ENCODE measurements at places on chromosomes 7 and 10.
A peak's percentile ranks its signal among the peaks of the same experiment; 100 is the strongest.

- DNase-seq: no peak
Measured at GRCh38 chr7:67547183-67547907, 550.7 kb downstream of the TYW1 start.

DNA sequence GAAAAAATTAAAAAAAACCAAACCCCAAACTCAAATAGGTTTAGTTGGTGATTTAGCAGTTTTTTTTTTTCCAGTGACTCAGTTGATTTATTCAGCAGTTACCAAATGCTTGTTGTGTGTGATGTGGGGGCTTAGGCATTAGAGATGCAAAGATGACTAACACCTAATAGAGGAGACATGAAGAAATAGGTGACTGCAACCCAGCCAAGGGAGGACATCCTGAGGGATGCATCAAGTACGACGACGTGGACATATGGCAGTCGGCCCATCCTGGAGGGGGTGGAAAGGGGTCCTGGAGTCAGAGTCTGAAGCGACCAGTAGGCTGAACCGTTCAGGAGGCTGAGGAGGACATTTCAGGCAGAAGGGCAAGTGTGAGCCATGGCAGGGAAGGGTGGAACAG lies 35.5 kb downstream of the LRMDA start:
- no peak for DNase-seq

GRCh38 chr10:88526501-88527105 lies 56.5 kb downstream of the RNLS start:
- no peak for DNase-seq

DNA sequence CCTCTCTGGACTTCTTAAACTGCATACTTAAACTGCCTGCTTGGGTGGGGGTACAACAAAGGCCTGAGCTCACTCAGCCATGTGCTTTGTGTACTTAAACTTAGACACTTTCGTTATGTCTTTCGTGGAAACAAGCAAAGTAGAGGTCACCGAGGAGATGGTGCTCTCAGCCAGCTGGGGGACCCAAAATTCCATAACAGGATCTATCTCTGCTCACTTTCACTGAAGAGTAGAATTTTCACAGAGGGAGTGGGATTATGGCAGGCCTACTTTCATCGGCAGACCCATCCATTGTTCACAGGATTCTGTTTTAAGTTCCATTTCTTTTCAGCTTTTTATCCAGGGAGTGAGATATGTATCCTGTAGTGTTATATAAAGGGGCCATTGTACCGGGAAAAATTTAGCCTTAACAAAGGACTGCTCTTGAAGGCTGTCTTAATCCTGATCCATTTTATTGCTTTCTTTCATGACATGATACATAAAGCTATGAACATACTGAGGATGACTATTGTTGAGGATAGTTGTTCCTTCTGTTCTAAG lies 370.0 kb upstream of the GHITM start:
- no peak for DNase-seq

GRCh38 chr10:75647675-75648074 lies 216.3 kb downstream of the LRMDA start:
- DNase-seq: no peak

GRCh38 chr7:1557006-1557405 lies 1.0 kb upstream of the TMEM184A start:
- no peak for DNase-seq

- DNase-seq: no peak
Measured at GRCh38 chr7:25567430-25567829, 339.1 kb upstream of the NPVF start.

- no peak for DNase-seq
Measured at GRCh38 chr7:19754521-19755116, 18.8 kb downstream of the TMEM196 start.

GRCh38 chr7:86158111-86158510 lies 485.6 kb upstream of the GRM3 start:
- no peak for DNase-seq

GRCh38 chr10:43380610-43381222 lies 9.3 kb downstream of the FXYD4 start:
- DNase-seq: no peak

DNA sequence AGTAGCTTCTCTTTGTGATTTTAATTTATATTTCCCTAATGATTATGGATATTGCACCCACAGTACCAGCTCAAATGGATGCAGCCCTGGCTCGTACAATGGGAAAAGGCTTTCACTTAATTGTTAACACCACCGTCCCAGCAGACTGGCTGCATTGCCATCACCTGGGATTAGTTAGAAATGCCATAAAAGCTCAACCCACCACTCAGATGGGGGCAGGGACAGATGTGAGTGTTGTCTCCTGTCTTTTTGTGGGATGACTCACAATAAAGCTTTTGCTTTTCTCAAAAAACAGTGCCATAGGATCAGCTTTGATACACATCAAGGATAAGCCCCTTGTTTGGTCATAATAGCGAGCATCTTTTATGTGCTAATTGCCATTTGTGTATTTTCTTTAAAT lies 729.1 kb downstream of the TNS3 start:
- no peak for DNase-seq

DNA sequence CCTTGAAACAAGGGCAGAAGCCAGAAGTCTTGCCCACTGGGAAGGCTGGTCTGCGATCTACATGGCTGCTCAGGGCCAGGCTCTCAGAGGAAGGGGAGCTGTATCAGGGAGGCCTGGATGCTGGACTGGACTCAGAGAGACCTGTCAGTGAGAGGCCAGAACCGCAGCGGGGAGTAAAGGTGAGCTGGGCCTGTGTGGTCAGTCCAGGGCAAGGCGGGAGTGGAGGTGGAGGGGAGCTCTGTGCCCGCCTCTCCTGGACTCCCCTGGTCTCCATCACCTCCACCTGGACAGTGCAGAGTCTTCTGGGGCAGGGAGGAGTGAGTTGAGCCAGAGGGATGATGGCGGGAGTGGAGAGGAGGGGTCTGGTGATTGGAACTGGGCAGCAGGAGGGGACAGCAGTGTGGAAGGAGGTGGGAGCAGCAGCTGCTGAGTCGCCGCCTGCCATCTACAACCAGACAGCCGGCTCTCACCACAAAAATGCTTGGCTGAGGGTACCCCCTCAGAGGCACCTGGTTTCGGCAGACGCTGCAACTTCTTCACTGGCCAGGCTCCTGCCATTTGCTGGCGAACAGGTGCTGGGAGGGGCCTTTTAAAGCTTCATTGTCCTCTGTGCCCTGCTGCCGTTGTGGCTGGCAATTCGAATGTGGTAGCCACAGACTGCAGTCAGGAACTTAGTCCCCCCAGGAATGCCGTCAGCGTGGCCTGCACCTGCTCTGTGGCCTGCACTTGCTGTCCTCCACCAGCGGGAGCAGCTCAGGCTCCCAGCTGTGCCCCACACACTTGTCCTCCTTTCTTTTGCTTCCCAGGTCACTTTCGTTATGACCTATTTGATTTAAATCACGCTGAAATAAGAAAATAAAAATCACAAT lies 3.5 kb downstream of the RASSF4 start:
- no peak for DNase-seq

GRCh38 chr7:134045716-134046115 lies 81.4 kb upstream of the LRGUK start:
- DNase-seq: no peak

- DNase-seq: no peak
Measured at GRCh38 chr7:56290548-56290947, 174.3 kb upstream of the NUPR2 start.

- no peak for DNase-seq
Measured at GRCh38 chr7:101172005-101172853, 6.9 kb upstream of the VGF start.

GRCh38 chr7:85529831-85530230 lies 343.0 kb upstream of the SEMA3D start:
- DNase-seq: no peak

- no peak for DNase-seq
Measured at GRCh38 chr10:125627646-125628045, 55.3 kb downstream of the TEX36 start.

DNA sequence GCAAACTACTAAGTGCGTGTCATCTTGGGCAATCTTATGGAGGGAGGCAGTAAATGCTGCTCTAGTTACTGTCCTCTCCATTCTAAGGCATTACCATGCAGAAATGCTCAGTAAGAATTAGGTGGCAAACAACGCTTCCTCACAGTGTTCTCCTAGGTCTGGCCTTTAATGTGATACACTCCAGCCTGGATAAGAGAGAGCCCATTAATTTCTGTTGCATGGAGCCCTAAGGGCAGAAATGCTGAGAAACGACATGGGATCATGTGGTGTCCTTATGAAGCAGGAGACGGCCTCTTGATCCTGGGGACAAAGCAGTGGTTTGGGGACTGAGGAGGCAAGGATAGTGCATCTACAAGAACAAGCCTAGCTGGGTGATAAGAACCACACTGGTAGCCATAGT lies 44.0 kb downstream of the SLC25A13 start:
- DNase-seq: no peak

- DNase-seq: no peak
Measured at GRCh38 chr10:49170632-49171325, 17.4 kb downstream of the TMEM273 start.

GRCh38 chr10:118045837-118046394 lies 825 bp downstream of the RAB11FIP2 start:
- DNase-seq: peak; percentile 73

DNA sequence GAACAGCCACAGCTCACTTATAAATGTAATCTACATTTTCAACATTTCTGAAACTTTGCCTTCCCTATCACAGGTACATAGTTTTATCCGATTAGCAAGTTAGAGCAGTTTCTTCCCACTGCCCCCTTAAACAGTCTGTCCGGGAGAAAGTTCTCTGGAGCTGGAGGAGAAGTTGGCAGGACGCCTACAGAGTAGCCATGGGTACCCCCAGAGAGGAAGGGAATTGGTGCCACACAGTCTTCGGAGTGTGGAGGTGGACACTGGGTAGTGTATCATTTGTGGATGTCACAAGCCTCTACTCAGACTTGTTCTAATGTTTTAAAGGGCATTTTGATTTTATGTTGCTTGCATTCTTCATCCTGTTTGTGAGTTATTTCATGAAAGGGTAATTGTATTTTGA lies 39.0 kb downstream of the TAF3 start:
- DNase-seq: no peak

GRCh38 chr7:140640060-140640637 lies 464 bp downstream of the DENND2A start:
- DNase-seq: no peak

- DNase-seq: no peak
Measured at GRCh38 chr7:32316839-32317238, 173.3 kb downstream of the LSM5 start.

GRCh38 chr10:79266084-79266483 lies 81.2 kb upstream of the PPIF start:
- no peak for DNase-seq

- no peak for DNase-seq
Measured at GRCh38 chr10:110610308-110610774, 33.8 kb upstream of the RBM20 start.

DNA sequence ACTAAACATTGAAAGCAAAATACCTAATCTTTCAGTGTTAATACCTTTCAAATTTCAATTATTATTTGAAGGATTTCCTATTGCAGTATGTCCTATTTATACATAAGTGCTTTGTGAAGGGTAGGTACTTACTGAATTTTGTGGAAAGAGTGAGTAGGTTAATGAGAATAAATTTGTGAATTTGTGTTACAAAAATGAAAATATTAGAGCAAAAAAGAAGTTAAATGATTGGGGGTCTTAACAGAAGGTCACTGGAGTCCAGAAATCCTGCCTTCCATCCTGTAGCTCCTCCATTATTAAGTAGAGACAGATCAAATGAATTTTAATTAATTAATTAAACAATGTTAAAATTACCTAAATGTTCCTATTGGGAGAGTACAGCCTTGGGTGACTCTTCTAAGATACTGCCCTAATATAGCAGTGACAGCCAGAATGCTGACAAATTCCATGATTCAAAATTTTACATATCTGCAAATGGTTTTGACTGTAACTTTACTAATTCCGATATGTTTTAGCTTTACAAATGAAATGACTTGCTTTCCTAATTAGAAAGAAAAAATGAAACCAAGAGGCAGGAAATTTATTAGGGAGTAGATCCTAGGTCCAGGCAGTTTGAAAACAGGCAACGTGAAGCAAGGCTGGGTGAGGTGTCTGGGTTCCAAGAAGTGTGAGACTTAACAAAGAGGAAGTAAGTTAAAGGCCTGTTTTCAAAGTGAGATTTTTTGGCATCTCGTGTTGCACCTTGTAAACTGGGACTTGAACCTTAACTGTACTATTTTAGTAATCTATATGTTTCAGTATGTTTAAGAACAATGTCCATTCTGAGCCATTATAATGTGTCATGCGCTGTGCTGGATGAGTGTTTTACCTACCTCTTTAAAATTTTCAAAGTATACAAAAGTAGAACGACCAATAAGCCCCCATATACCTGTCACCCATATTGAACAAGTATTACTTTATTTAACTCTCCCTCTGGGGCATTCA lies 1.5 kb downstream of the PIK3CG start:
- no peak for DNase-seq

- DNase-seq: no peak
Measured at GRCh38 chr7:55173671-55174070, 154.9 kb downstream of the EGFR start.

- peak; percentile 23 for DNase-seq
Measured at GRCh38 chr7:102284891-102285539, 1.7 kb upstream of the SH2B2 start.

GRCh38 chr7:105306298-105306748 lies 82.4 kb downstream of the SRPK2 start:
- no peak for DNase-seq

DNA sequence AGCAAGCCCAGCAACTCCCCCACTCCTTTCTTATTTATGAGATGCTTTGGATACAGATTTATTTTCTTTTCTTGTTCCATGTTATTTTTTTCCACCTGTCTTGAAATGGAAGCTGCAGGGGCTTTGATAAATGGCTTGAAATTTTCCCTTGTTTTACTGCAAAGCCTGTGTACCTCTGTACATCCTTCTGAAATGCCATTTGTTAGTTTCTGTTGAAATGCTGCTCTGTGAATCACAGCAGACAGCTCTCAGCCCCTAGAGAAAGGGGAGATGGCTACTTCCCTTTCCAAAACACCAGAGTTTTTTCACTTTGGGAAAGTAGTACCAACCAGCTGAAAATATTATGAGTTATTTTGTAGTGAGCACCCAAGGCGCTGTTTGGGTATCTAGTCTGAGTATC lies 304.2 kb downstream of the ELMO1 start:
- no peak for DNase-seq

- DNase-seq: no peak
Measured at GRCh38 chr7:128550920-128551319, 74.4 kb downstream of the METTL2B start.

- DNase-seq: no peak
Measured at GRCh38 chr7:33262476-33262875, 133.1 kb downstream of the BBS9 start.

- no peak for DNase-seq
Measured at GRCh38 chr10:117617659-117618058, 75.1 kb downstream of the EMX2 start.

- no peak for DNase-seq
Measured at GRCh38 chr10:31799181-31799580, 129.4 kb downstream of the ARHGAP12 start.

- DNase-seq: no peak
Measured at GRCh38 chr7:34313289-34313688, 344.7 kb upstream of the NPSR1 start.

- no peak for DNase-seq
Measured at GRCh38 chr7:137652721-137653120, 194.1 kb downstream of the DGKI start.

DNA sequence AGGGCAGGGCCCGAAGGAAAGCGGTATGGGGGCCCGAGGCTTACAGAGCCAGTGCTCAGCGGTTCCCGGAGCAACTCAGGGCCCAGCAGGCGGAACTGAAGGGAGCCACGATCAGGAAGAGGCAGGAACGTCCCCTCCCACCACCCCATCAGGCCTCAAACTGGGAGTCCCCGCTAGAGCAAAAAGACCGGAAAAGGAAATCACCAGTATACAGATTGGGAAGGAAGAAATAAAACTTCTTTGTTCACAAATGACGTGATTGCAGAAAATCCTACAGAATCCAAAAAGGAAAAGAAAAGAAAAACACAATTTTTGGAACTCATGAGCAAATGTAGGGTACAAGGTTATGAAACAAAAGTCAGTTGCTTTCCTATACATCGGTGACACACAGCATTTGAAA lies 21.6 kb upstream of the ZFAND2A start:
- DNase-seq: no peak
